ENCODE measurements at places on chromosomes 2 and 18.

GRCh38 chr18:7190547-7191156, 40.2 kb upstream of the LRRC30 start:
- no peak for DNase-seq

DNA sequence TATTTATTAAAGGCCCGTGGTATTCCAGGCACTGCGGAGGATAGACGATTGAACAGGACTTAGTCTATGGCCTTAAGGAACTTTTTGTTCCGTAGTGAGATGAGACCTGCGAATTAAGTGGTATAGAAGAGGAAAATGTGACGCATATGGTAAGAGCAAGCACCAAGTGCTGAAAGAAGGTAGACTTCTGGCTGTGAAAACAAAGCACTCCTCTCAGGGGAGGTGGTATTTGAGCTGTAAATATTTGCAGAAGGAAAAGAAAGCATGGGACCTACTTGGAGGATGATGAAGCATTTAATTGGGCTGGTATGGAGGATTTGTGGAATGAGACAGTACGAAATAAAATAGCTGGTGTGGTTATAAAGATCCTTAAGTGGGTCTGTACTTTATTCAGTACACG, 62.5 kb downstream of the GPR39 start:
- DNase-seq: no peak

DNA sequence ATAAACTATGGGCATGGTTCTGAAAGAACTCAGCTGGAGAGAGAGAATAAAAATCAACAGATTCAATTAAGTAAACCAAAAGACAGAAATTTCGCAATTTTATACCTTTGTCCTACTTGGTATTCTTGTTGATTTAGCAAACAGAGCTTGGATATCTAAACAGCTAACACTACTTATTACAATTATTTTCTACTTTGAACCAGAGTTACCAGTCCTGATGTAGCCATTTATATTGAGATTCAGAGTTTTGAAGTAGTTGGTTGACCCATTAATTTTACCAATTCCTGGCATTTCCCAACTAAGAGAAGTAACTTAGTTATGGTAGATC, 48.9 kb downstream of the ASXL2 start:
- DNase-seq: no peak

DNA sequence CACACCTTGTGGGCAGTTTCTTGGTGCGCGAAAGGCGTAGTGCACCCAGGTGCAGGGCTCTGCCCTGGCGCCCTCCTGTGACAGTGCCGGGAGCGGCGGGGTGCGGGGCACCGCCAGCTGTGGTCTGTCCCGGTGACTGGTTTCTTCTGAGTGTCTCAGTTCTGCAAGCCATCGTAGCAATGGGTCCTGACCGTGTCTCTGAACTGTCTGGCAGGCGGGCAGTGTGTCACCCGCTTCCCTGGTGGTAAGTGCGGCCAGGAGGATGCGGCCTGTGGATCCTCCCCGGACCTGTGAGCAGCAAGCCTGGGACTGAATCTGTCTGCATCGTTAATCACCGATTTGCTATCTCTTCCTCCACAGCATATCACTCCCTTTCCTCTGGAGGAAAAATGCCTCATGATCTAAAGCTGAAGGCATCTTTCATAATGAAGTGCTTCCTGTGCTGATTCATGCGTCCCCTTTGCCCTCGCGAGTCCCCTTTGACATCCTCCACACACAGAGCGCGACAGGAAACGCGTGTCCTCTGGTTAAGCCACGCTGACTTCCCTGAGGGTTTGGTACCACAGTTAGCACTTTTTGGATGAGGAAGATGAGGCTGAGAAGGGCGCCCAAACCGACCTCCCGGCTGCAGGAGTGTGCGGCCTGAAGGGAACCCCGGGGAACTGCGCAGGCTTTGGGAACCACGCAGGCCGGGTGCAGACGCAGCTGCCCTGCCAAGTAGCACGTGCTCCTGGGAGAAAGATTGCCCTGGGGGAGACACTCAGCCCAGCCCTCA, 416.0 kb upstream of the HS6ST1 start:
- DNase-seq: no peak

GRCh38 chr18:51288582-51288981, 91.1 kb upstream of the MEX3C start:
- no peak for DNase-seq

GRCh38 chr2:25592766-25593292, 80.5 kb downstream of the DTNB start:
- DNase-seq: no peak

DNA sequence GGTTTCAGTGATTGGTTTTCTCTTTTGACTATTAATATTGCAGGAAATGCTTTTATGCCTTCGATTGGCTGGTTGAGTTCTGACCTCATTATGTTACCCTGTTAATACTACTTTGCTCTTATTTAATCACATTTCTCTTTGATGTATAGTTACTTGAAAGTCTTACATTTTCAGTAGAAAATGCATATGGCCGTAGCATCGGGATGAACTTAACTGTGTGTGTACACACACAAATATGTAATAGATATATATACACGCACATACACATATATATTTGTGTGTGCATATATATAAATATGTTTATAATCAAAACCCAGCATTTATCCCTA, 1.6 kb downstream of the EPC2 start:
- no peak for DNase-seq

Measured in hematopoietic multipotent progenitor cell treated with erythropoietin and hydrocortisone succinate and interleukin-3 and kit ligand, for 15 days (in vitro differentiated cells).